ENCODE measurements at places on chromosomes 16 and 17. TPM values are rescaled to one million over a fixed set of nuclear protein-coding genes. Genes with fewer than 3 reads are reported as not detected.

MGRN1 gene
- polyA plus RNA-seq = 5.8 TPM

ATP1B2 gene
- polyA plus RNA-seq = 0.57 TPM

GRCh38 chr17:28521311-28522085 lies 15.3 kb downstream of the FOXN1 start:
- no peak for DNase-seq

DNA sequence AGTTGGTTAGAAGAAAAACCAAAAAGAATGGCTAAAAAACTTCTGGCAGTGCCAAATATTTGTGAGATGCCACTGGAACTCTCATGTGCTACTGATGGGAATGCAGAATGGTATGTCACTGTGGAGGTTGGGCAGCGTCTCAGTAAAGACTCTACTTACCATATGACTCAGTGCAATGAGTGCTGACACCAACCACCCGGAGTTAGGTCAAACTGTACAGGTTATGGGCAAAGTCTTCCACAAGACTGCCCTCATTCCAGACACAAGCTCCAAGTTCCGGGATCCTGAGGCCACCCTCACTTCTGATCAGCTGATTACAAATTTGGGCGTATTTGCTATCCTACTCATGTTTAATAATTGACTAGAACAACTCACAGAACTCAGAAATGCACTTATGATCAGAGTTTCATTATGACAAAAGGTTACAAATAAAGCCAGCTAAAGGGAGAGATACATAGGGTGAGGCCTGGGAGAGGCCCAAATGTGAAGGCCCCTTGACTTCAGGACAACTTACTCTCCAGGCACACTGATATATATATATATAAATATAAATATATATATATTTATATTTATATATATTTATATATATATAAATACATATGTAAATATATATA lies 114.9 kb downstream of the TRIM37 start:
- DNase-seq = no peak

- peak; percentile 78 for DNase-seq
Observed at GRCh38 chr17:35930211-35931065, at the start of gene RDM1. Gene RDM1, minus strand, starts transcription at chr17:35930773. Its CDS starts 46 bp downstream, at chr17:35930727.

DNA sequence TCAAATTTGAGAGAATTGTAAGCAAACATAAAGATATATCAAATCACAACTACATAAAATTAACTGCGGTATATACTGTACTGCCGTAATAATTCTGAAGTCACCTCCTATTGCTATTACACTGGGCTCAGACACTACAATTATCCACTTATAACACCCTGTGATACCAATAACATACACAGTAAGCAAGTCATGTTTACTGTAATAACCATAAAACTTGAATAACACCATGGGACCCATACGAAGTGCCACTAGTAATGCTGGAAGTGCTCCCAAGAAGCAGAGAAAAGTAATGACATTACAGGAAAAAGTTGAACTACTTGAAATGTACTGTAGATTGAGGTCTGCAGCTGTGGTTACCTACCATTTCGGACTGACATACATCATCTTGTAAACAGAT lies 24.0 kb downstream of the CMC2 start:
- no peak for DNase-seq

- no peak for DNase-seq
Observed at GRCh38 chr16:19238406-19238805, 47.1 kb upstream of the CLEC19A start.

DNA sequence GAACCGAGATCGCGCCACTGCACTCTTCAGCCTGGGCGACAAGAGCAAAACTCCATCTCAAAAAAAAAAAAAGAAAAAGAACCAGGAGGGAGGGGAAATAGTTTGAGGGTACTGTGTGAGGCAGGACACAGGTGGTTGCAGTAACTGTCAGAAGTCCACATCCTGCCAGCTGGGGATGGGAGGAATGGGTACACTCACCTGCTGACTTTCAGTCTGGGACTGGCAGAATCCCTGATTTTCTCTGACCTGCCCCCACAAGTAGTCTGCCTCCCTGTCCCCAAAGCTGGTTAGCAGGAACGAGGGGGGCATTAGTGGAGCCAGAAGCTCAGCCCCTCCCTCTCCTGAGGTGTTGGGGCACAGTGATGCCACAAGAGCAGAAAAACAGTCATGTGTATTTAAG lies 7.1 kb upstream of the ARL5C start:
- DNase-seq = no peak

DNA sequence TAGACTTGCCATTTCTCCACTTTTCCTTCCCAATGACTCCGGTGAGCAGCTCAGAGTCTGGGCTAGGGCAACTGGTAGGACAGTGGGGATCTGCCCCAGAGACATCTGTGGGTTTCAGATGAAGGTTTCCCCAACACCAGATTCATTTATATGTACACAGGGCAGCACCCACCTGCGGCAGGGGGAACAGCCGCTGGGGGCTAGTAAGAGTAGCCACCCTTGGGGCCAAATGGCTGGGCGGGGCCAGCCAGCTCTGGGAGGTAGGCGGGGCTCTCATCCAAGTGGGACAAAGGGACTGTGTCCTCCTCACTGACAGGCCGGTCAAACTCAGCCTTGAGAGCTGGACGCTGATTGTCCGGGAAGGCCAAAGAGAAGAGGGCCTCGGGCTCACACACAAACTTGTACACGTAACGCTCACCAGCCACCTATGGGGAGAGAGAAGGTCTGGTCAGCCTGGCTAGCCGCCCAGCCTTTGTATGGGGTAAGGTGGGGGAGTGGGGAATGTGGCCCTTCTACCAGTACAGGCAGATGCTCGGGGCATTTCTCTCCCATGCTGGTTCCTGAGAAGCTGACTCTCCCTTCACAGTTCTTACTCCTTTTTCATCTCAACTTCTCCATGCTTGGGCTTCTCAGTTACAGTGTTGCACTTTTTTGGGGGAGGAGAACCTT lies 17.7 kb downstream of the ETV4 start:
- no peak for DNase-seq

GRCh38 chr17:79338604-79339003 lies 264.0 kb downstream of the ENGASE start:
- no peak for DNase-seq
